CD4-positive, alpha-beta T cell (primary cell): ENCODE measurements at places on chromosomes 6 and 20.

- DNase-seq: no peak
Measured at GRCh38 chr20:16824664-16825063, 76.5 kb downstream of the OTOR start.

GRCh38 chr6:169362501-169363121 is 109.0 kb upstream of the THBS2 start:
- no peak for DNase-seq

- DNase-seq: no peak
Measured at GRCh38 chr6:73169633-73170032, 55.7 kb downstream of the KHDC1L start.

DNA sequence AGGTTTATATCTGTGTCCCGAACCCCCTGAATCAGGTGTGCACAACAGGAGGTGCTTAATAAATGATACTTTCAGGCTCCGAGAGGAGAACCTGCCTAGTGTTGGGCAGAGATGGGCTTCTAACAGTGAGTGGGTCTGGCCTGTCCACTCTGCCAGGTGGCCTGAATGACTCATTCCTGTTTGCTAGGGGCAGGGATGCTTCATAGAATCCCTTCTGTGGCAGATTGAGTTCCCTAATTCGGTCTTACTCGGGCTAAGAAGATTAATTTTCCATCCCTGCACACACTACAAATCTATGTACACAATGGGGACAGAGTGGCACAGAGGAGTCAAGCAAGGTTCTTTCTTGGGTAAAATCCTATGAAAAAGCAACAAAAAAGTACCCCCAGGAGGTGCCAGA is 19.8 kb downstream of the SDC4 start:
- no peak for DNase-seq

GRCh38 chr20:25117990-25118389 is 36.0 kb upstream of the VSX1 start:
- no peak for DNase-seq

GRCh38 chr20:48247961-48248360 is 462.7 kb upstream of the SULF2 start:
- no peak for DNase-seq

- no peak for DNase-seq
Measured at GRCh38 chr6:56062836-56063235, 184.5 kb downstream of the COL21A1 start.

GRCh38 chr6:81875782-81876293 is 123.4 kb upstream of the TENT5A start:
- DNase-seq: no peak

GRCh38 chr6:118317581-118318563 is 230.2 kb upstream of the PLN start:
- no peak for DNase-seq

DNA sequence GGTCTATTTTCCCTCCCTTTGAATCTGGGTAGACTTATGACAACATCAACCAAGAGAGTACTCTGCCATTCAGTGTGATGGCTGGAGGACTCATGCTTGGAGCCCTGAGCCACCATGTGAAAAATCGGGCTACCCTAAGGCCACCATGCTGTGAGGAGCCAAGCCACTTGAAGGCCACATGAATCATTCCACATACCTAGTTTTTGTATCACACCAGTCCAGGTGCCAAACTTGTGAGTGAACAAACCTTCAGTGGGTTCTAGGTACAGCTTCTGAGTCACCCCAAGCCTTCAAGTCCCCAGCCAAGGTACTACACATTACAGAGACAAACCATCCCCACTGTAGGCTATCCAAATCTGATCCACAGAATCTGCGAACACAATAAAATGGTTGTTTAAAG is 37.4 kb upstream of the E2F3 start:
- DNase-seq: peak; percentile 7

DNA sequence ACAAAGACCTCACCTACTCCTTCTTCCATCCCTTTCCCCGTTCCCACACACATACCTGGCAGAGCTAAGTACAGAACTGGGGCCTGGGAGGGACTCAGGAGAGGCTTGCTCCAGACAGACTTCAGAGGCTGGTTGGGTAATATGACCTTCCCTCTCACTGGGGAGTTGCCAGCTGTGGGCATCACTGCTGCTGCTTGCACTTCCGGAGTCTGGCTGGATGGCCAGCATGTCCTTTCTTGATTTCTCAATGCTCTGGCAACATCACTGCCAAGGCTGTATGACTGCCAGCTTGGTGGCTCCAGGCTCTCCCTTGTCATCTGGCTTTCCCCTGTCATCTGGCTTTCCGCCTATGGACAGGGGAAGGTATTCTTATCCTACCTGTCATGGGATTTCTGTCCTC is 47.8 kb downstream of the CDH22 start:
- DNase-seq: no peak

DNA sequence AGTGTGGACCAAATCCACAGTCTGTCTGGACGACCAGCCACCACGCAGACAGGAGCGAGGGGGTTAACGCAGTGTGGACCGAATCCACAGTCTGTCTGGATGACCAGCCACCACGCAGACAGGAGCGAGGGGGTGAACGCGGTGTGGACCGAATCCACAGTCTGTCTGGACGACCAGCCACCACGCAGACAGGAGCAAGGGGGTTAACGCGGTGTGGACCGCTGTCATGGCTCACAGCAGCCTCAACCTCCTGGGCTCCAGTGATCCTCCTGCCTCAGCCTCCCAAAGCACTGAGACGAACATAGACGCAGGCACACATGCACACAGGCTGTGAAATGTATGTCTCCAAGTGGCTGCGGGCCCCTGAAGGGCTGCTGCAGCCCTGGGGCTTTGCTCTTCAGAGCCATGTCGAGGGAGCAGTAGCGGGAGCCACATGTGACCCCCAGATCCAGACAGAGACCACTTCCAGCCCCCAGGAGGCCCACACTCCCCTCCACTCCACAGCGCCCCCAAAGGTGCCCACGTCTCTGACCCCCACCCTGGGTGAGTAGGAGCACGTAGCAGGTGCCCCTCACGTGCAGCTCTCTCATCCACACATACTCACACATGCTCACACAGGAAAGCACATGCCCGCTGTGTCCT is 98.1 kb downstream of the YTHDF1 start:
- DNase-seq: no peak
